ENCODE measurements at places on chromosomes 11 and 22. TPM values are rescaled to one million over a fixed set of nuclear protein-coding genes. Genes with fewer than 3 reads are reported as not detected.

Gene GNG3
- total RNA-seq: 37.2 TPM

Gene SOX6
- total RNA-seq: 33.4 TPM

Gene NCR3LG1
- total RNA-seq: 9.1 TPM

- DNase-seq: no peak
Measured at GRCh38 chr11:34619062-34619516, 1.8 kb upstream of the EHF start.

DNA sequence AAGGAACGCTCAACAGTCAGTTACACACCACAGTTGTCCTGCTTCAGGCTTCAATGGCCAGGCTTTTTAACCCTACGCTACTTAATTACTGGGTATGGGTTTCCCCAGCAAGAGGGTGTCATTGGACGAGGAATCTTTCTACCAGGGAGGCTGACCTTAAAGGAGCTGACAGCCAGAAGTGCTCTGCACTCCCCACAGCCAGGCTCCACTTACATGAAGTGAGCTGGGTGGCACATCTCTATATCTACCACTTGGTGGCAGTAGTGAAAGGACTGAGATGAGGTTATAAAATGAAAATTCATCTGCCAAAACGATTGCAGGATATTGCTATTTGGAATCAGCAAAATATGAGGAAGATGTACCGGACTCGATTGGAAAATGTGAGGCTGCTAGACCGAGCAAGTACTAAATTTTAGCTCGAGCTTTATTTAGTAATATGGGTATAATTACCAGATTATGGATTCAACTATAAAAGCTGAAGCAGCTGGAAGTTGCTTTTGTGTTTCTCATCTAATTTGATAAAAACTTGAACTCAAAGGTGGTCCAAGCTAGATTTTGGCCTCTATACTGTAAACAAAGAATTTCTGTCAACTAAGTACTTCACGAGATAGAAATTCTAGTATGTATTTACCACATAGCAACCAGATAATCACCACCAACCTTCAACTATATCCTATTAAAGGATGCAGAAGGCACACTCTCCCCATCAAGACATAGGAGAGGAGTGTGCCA, 53.9 kb upstream of the CEP126 start:
- peak; percentile 28 for DNase-seq

DNA sequence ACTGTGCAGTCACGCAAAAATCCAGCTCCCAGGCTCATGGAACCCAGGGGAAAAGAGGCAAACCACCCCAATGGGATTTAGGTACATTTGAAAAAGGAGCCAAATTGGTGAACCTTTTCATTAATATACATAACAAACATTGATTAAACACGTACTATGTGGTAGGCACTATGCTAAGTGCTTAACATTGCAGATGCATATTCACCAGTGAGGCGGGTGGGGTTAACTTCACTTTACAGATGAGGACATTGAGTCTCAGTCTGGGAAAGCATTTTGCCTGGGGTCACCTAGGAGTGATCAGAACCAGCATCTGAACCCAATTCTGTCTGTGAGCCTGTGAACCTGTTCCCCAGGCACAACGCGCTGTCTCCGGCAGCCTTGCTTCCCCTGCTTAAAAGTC, 146.3 kb downstream of the COMMD9 start:
- no peak for DNase-seq

Measured in cerebellum (tissue), 4 donors.